ENCODE measurements at places on chromosomes 16 and 17. TPM values are rescaled to one million over a fixed set of nuclear protein-coding genes. Genes with fewer than 3 reads are reported as not detected.

Gene SLFN12
- total RNA-seq: 19.8 TPM

Gene PRR29
- total RNA-seq: 0.27 TPM

- DNase-seq: no peak
Observed at GRCh38 chr17:78735832-78736525, 46.1 kb downstream of the CYTH1 start.

- DNase-seq: peak; percentile 77
Observed at GRCh38 chr16:66961065-66961744, at the start of gene CES3. Gene CES3, plus strand, starts transcription at chr16:66961266. Its CDS starts 42 bp downstream, at chr16:66961308.

GRCh38 chr16:69367980-69368379 is 16.4 kb upstream of the TMED6 start:
- DNase-seq: no peak

GRCh38 chr17:34756637-34757021 is 177.2 kb downstream of the TMEM132E start:
- DNase-seq: no peak

All from H4 (cell line).